ENCODE measurements at places on chromosomes 2 and 18.

DNA sequence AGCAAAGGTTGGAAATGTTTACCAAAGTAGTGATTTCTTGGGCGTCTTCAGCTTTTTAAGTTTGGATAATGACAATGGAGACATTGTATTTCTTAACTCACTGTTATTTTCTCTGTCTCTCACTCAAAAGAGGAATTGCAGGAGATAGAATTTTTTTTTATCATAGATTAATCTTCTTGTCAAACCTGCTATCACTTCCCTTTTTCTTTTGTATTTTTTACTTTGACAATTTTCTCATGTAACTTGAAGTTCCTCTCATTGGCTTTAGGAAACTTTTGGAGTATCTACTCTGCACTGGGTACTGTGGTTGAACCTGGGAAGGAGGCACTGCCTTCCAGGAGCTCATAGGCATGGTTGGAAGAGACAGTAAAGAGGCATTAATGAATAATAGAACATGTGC is 489.1 kb downstream of the CNTNAP5 start:
- no peak for DNase-seq

DNA sequence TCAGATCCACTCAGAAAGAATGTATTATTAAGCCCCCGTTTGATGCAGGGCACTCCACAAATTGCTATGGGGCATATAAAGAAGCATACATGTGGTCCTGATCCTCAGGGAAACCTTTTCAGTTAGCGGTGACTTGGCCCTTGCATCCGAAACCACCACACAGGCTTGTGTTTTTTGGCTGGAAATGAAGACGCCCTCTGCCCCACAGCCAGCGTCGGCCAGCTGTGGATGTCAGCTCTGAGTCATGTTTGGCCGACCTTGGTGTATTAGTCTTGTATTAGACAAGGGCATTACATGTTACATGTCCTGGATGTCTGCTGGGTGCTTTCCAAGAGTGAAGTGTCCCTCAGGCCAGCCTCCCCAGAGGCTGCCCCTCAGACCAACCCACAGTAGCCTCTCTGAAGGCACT is 107.6 kb upstream of the MAP3K20 start:
- no peak for DNase-seq

- no peak for DNase-seq
These were observed 69.1 kb downstream of the TWIST2 start for GRCh38 chr2:238916875-238917590.

DNA sequence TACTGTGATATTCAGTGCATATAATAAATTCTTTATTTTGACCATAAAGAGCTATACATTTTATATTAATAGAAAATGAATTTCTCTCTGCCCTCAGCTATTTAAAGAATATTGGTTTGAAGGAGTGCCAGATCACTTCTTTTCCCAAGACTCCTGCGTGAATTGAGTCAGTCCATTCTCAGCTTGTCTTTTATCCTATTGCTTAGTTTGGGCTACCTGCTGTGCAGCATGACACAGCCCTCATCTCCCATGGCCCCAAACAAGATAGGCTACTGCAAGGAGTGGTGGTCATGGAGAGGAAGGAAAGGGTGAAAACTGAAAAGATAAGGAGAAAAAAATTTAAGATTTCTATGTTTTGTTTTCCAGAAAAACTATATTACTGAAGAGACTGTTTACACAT is 10.1 kb upstream of the FBXO11 start:
- DNase-seq: no peak

GRCh38 chr2:15752552-15753232 is 161.0 kb downstream of the DDX1 start:
- no peak for DNase-seq

GRCh38 chr2:163717993-163718680 is 17.7 kb downstream of the FIGN start:
- no peak for DNase-seq

GRCh38 chr2:72141032-72141645 is 6.5 kb downstream of the CYP26B1 start:
- no peak for DNase-seq

DNA sequence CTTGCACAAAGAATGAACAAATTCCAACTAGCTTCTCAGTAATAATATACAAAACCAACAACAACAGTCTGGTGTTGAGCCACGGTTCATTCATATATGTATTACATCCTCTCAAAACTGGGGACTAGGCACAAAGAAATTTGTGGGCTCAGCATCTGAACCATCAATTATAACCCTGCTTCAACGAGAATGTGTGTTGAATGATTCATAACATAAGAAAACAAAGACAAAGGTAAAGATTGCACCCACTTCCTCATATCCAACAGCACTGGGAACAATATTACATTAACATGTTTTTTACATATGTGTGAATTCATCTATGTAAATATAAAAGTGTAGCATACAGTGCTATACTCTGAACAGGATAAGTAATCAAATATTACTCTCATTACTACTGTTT is 144.8 kb downstream of the CDH2 start:
- DNase-seq: no peak

DNA sequence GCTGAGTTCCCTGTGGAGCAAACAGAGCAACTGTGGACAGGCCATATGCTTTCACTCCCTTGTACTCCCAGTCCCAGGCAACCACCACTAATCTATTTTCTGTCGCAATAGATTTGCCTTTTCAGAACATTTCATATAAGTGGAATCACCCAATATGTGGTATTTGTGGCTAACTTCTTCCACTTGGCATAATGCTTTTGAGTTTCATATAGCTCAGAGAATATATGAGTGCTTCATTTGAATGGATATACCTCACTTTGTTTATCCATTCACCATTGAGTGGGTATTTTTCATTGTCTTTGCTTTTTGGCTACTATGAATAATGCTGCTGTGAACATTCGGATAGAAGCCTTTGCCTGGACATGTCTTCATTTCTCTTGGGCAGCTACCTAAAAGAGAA is 151.9 kb downstream of the CERS6 start:
- DNase-seq: no peak

DNA sequence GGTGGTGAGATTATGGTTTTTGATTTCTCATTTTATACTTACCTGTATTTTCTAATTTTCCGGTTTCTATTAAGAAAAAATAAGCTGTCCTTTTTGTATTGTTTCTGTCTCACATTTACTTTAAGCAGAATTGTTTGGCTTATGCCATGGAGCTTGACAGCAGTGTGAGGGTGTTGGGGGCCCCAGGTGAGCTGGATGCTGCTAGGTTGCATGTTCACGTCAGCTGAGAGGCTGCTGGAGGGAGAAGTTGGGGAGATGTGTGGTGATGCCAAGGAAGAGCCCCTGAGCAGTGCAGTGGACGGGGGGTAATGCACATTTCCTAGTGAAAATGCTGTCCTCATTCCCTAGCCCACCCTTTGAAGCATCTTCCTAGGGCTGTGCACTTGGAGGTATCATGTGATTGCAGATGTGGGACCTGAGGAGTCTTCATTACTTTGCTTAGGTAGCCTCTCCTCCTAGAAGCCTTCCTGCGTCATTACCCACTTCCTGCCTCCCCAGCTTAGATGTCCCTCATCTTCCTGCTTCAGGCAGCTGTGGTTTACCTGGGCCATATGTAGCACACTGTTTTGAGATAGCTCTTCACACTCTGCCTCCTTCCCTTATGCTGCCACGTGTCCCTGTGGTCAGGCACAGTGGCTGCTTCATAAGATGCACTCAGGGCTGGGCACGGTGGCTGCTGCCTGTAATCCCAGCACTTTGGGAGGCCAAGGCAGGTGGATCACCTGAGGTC is 16.2 kb downstream of the ATG16L1 start:
- DNase-seq: peak; percentile 50

GRCh38 chr2:144515099-144515695 is 4.7 kb downstream of the ZEB2 start:
- DNase-seq: no peak

Measured in stimulated activated CD8-positive, alpha-beta memory T cell treated with anti-CD3 and anti-CD28 coated beads, Interleukin-2, amount 100 ng/mL, for 48 hours (primary cell).